ENCODE measurements at places on chromosomes 4 and X.

- DNase-seq = no peak
These were observed 221.1 kb downstream of the PTTG2 start for GRCh38 chr4:38181286-38181685.

DNA sequence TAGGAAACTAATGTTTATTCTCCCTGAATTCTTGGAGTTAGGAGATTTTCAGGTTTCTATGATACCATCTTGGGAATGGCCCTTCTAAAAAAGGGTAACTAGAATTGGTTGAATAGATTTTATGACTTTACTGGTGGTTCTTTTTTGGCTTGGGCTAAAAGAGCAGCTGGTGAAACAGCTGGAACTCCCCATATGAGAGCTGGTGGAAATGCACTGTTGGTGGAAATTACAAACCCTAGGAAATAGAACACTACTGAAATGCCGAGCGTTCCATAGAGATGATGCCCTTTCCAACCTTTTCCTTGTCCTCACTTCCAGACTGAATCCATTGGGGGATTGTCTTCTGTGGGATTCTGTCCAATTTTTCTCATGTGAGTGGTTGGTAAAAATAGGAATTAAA is 139.5 kb downstream of the STIM2 start:
- no peak for DNase-seq

- DNase-seq = no peak
These were observed 3.7 kb upstream of the OSTC start for GRCh38 chr4:108646706-108647105.

DNA sequence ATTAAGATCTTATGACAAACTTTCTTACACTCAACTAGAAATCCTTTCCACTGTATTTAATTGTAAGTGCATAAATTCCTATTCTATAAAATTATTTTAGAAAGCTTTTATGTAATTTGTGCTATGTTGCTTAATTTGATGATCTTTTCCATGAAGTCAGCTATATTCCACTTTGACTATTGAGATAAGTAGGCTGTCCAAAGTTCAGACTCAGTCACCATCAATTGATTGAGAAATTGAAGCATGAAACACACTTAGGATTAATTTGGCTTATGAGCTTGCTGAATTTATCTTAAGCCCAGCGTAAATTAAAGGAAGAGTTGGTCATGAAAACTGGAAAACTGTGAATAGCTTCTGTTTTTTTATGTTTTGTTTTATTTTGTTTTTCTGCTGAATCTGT is 18.7 kb upstream of the UGT2B10 start:
- DNase-seq = no peak

GRCh38 chrX:82029571-82030218 is 827.8 kb downstream of the SH3BGRL start:
- DNase-seq = no peak

- DNase-seq = no peak
These were observed 50.2 kb upstream of the MAP9 start for GRCh38 chr4:155426953-155427352.

DNA sequence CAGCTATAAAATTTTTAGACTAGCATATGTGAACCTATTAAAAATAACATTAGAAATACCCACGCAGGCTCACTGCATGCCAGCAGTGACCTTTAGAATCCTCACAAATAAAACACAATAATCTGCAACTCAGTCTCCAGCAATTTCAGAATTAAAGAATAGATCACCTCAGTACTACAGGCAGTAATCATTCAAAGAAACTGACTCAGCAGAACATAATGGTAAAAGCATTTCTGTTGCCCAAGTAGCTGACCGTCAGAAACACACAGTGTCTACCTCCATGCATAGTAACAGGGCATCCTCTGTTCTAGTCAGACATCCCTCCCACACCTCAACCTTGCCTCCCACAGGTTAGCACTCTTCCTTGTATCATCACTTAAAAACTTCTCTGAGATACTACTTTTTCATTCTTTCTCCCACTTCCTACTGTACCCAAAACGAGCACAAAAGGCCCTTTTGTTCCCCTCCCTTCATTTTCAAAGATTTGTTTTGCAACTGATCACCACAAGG is 65.7 kb upstream of the BEND2 start:
- DNase-seq = no peak

DNA sequence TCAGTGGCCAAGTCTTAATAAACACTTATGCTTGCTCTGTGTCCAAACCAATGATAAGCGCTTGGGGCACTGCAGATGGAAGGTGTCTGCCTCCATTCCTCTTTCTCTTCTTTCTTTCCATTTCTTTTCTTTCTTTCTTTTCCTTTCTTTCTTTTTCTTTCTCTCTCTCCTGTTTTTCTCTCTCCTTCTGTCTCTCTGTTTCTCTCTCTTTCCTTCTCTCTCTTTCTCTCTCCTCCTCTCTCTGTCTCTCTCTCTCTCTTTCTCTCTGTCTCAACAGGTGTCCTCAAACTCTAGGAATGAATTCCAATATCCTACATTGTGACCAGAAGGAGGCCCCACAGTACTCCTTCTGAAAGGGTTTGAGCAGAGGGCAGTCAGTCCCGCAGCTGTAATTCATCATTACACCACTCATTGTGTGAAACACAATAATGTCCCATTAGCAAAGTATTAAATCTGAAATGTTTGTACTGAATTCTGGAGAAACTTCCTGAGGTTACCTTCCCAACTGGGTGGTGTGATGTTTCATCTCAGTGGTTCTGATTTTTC is 66.5 kb upstream of the PAGE1 start:
- no peak for DNase-seq

DNA sequence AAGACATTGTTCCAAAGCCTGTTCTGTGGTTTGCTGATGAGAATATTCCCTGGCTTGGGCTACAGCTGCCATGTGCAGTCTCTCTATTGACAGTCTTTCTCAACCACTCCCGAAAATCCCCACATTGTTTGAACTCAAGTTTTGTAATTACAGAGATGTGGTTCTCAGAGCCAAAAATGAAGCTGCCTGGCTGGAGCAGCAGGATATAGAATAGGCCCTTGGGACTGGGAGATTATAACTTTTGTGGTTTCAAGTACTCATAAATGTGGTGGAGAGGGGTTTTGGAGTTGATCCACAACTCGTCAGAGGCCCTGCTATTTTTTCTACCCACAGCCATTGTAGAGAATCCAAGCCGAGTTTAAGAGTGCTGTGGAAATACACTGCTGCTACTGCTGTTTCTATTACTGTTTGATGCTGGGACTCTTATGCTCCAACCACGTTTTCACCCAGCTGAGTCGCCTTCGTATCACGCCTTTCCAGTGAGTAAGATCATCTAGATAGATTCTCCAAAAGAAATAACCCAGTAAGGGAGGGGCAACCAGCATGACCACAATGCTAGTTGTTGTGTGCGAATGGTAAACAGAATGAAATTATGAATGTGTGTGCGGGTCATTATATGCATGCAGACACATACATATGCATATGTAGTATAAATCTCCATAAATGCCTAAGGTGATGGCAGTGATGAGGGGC is 57.1 kb upstream of the ATXN3L start:
- DNase-seq = peak; percentile 53

GRCh38 chr4:145791988-145792387 is 112.0 kb downstream of the C4orf51 start:
- DNase-seq = no peak

DNA sequence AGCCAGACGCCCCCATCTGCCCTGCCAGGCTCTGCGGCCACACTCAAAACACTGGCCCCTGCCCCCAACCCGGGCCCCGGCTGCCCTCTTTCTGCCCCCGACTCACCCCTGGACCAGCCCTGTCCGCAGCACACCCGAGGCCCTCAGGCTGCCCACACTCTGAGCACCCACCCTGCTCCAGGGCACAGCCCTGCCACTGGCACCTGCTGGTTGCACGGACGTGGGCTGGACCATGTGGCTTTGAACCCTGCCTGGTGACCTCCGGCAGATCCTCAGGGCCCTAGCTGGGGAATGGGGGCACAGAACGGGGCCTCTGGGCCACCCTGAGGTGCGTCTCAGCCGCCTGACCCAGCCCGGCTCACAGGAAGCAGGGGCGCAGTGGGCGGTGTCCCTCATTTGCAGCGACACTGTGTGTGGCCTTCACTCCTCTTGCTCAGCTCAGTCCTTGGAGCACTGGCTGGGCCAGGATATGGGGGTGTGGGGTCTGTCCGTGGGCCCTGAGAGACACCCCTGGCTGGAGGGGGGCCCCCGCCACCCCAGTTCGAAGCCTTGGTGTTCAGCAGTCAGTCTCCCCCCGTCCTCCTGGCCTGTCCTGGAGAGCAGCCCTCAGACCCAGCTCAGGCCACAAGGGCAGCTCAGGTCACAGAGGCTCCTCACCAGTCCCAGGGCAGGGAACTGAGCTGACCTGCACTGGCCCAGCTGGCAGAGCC is 73.2 kb downstream of the FAM53A start:
- no peak for DNase-seq

DNA sequence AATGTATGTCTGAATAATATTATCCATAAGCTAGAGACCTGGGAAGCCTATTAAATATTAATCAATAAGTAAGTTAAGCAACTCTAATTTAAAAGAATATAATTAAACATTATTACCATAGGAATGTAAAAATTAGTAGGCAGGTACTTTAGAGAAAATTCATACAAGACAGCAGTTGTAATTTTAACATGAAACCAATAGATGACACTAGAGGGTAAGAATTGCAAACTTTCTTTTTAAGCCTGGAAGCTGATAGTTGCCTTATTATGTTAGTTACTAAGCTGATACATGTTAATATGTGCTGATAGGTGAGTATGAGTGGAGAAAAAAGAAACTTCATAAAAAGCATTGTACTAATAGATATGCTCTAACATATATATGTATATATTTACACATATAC is 1157.4 kb downstream of the FAM133A start:
- peak; percentile 11 for DNase-seq

DNA sequence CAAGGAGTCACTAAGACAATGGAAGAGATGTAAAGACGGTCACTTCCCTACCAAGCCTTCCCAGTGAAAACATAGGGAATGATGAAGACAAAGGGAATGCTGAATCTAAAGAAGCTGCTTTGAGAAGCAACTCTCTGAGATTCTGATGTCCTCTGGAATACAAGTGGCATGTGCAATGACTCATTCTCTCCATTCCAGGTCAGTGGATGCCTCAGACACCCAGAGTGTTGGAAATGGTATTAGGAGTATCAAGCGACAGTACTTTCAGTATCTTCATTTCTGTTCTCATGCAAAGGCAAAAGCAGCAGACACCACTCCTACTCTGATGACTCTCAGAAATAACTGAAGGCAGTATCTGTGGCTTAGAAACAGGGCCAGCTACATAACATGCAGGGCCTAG is 102.6 kb downstream of the FSTL5 start:
- DNase-seq = no peak

- DNase-seq = no peak
These were observed 82.2 kb upstream of the VEGFC start for GRCh38 chr4:176874721-176875445.

DNA sequence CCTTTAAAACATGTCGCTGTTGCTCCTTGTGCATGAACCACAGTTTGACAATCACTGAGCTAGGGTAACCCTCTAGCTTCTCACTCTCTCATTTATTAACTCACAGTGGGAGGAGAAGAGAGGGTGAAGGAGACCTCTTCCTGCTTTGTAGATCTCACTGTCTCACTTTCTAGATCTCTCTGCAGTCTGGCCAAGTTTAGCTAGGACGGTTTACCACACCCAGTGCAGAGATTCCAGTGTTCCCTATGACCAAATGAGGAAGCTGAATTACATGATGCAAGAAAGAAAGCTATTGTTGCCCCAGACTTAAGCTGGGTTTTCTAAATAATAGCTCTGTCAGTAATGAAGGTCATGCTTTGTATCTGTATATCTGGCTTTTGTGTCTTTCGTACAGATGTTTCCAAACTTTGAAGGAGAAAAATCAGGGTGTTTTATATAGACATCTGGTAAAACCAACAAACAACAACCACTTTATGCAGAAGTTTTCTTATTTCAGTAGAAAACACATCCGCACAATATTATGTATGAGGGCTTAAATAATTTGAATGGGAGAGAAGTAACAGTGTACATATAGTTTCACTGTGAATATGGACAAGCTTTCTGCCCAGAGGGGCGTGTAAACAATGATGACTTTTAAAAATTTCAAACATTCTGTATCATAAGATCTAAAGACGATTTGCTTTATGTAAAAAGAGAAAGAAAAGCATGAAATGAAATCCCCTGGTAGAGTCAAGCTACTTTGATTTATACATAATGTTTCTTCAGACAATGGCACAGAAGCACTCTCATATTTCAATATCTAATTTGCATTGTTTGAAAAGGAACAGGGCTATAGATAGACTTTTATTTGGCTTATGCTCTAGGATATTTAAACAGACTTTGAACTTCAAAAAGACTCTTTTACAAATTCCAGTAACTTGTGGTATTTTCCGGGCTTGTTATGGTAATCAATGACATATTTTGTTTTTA is 582.3 kb downstream of the FSTL5 start:
- no peak for DNase-seq

GRCh38 chrX:3576886-3577501 is 136.5 kb downstream of the PRKX start:
- no peak for DNase-seq

DNA sequence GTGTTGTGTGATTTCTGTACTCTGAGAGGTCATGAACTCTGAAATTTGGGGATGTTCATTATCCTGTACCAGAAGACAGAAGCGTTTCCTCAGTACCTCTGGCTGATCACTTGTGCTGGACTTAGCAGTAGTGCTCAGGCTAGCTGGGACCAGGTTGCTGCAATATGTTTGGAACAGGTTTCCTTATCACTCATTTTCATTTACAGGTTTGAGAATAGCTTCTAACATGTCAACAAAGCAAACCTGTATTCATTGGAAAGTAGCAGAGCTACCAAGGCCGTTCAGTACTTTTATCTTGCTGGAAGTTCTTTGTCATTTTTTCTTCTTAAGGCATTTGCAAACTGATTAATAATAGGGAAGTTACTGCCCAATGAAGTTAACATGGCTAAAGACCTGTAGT is 242.9 kb upstream of the ANKRD50 start:
- no peak for DNase-seq

DNA sequence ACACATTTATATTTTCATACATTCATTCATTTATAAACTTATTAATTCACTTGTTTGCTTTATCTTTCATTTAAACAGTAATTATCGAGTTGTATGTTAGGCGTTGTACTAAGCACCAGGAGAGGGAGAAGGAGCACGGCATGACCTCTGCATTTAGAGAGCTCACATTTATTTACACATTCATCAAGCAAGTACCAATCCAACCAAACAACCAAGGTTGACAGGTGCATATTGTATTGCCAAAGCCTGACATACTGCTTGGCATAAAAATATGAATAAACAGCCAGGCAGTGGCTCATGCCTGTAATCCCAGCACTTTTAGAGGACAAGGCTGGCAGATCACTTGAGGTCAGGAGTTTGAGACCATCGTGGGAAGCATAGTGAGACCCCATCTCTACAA is 37.0 kb upstream of the CLNK start:
- no peak for DNase-seq

DNA sequence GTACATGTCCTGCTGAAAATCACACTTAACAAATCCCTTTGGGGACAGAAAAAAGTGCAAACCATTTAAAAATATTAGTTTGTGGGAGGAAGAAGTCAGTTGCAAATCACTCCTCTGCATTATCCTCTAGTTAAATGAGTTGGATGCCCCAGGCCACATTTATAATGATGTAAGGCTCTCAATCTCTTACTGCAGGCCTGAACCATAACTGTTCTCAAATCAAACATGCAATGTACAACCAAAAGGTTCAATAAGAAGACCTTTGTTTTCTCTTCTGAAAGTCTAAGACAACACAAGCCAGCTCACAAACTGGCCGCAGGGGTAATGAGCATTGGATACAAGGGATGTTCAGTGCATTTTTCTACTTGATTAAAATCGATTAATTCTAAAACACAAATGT is 39.7 kb downstream of the IGFBP7 start:
- no peak for DNase-seq

All from NCI-H187 treated with DMSO at 0.1 percent for 48 hours (cell line).